NCI-H446 treated with DMSO at 0.1 percent for 48 hours (cell line): ENCODE measurements at places on chromosomes 7 and 10.

DNA sequence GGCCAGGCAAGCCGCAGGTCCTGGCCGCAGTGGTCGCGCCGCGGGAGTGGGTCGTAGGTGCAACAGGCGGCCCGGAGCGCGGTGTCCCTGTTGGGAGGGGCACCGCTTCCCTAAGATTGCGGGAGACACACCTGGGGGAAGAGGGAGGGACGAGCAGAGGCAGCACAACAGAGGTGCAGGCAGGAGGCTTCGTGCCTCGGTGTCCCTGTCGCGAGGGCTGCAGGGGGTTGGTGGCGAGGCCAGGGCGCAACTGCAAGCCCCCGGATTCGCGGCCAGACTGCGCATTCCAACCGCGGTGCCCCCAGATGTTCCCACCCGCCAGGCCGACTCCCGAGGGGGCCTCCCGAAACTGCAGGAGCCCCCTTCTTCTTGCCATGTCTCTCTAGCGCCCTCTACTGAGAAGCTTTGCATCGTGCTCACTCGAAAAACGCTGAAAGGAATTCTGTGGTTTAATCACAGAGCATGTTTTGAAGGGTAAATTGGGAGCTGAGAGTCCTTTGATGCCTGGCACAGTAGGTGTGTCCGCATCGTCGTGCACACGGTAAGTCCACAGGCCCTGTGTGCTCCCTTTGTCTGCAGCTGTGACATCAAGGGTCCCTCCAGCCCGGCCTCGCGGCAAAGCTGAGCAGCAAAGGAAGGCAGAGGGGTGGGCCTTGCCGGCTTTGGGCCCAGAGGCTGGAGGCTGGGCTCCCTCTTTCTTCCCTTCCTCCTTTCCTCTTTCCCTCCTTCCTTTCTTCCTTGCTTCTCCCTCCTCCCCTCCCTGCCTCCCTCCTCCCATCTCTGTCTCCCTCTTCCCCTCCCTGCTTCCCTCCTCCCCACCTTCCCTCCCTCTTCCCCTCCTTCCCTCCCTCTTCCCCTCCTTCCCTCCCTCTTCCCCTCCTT lies 6.2 kb upstream of the MBL2 start:
- no peak for DNase-seq

GRCh38 chr10:101828766-101829551 lies 10.7 kb upstream of the OGA start:
- no peak for DNase-seq

- no peak for DNase-seq
These were observed 133.7 kb downstream of the DIP2C start for GRCh38 chr10:555682-556350.

DNA sequence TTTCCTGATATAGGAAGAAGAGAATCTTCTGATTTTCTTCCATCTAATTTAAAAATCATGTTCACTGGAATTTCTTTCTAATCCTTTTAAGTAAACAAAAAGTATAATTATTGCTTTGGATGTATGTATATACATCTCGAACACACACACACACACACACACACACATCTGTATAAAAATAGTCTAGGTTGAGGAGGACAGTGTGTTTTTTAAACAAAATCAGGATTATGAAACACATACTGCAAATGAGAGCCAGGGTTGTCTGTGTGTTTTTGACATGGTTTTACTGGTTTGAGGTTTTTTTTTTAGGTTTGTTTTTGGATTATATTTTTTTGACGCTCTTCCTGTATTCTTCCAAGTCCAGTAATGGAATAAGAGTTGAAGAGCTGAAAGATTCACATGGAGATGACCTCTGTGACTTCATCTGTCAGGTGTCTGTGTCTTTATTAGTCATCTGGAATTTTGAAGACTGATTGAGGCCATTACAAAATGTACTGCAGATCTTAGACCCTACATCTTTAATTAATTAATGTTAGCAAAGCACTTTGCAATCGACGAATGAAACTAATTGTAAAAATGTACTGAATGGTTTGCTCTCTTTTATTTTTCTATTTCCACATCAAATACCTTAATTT lies 237.1 kb downstream of the SUGCT start:
- no peak for DNase-seq

- no peak for DNase-seq
These were observed 13.9 kb downstream of the TUBAL3 start for GRCh38 chr10:5390607-5391205.

DNA sequence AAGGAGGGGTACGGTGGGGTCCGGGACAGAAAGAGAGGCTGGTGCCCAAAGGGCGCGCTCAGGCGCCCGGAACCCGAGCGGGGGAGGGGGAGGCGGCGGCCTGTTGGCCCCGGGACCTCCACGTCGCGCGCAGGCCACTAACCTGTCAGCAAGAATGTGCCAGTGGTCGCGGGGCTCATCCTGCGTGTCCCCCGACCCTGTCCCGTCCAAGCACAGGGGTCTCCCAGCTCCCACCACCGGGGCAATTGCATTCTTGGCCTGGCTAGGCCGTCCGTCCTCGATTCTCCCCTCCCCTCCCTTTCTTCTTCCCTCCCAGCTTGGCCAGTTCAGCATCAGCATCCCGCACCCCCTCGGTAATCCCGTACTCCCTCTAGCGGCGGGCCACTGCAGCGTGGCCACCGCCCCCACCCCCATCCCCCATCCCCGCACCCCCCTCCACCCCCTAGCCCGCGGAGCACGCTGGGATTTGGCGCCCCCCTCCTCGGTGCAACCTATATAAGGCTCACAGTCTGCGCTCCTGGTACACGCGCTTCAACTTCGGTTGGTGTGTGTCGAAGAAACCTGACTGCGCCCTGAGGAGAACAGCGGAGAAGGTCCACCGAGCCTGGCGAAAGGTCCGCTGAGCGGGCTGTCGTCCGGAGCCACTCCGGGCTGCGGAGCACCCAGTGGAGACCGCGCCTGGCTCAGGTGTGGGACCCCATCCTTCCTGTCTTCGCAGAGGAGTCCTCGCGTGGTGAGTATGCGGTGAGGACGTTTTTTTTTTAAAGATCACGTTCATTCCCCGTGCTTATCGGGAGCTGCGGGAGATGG lies at the start of gene SGCE:
Gene SGCE, minus strand, starts transcription at position 286 of the 810 bp plus-strand sequence. Its CDS starts 35 bp downstream, at position 251.
- peak; percentile 74 for DNase-seq

- no peak for DNase-seq
These were observed 106.4 kb upstream of the GPR26 start for GRCh38 chr10:123559823-123560092.

DNA sequence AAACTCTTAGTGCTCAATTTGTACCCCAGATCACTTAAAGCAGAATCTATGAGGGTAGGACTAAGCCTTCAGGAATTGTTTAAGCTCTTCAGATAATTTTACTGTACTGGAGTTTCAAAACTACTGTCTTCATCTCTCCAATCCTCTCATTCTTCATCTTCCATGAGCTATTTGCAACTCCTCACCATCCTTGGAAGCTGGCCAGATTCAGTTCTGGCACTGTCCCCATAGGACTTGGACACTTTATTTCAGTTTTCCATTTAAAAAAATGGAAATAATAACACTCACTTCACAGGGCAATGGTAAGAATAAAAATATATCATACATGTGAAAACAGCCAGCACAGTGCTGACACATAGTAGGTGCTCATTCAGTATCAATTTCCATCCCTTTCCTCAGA lies 74.6 kb downstream of the PPP1R17 start:
- DNase-seq = peak; percentile 63

- DNase-seq = no peak
These were observed 122.2 kb upstream of the AMPH start for GRCh38 chr7:38753347-38753746.

GRCh38 chr7:129865093-129865924 lies 87.5 kb downstream of the UBE2H start:
- DNase-seq = no peak

GRCh38 chr7:867001-867405 lies 9.4 kb upstream of the GET4 start:
- DNase-seq = no peak

DNA sequence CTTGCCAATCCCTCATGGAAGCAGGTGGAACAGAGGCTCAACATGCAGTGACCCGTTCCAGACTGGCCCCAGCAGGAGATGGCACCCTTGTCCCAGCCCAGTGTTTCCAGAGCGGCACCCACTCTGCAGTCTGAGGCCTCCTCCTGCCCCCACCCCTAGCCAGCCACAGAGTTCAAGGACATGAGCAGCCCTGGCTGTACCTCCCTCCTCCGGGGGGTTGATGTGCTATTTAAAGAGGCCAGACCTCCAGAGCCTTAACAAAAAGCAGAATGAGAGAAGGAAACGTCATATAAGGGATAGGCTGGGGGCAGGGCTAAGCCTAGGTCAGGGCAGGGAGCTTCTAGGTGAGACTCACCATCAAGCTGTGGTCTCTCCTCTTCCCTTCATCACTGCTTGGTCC lies 115.7 kb upstream of the NANOS1 start:
- DNase-seq = no peak

GRCh38 chr7:50369143-50370026 lies 64.9 kb downstream of the IKZF1 start:
- no peak for DNase-seq

DNA sequence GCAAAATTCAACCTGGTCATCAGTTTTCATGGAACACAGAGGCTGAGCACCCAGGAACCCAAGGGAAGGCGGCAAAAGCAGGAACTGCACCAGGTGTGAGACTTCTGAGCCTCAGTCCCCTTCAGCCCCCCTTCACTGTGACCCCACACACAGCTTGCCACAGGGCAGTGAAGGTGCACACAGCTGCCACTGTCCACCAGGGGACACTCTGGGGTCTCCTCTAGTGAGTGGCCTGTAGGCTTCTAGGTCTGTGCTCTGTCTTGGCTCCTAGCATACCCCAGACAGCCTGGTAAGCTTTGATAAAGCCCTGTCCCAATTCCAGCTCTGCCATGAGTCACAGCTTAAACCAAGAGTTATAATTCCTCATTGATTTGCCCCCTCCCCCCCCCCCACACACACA lies 12.1 kb downstream of the KCNH2 start:
- DNase-seq = no peak

DNA sequence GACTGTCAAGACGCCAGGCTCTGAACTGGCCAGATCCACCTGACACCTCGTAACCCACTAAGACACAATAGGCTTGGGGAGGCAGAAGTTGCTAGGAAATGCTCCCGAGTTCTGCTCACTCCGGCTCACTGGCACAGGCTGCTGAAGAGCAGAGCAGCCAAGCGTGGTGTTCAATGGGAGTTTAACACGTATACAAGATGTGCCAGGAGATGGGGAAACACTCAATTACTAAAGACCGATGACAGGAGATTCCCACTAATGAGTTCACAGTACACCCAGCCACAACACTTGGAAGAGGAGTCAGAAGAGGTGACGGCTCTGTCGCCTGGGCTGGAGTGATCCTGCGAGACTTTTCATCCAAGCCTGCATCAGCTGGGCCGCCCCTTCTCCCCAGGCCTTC lies 303.4 kb downstream of the GFRA1 start:
- no peak for DNase-seq

- no peak for DNase-seq
These were observed 31.0 kb downstream of the MKI67 start for GRCh38 chr10:128095027-128095752.

DNA sequence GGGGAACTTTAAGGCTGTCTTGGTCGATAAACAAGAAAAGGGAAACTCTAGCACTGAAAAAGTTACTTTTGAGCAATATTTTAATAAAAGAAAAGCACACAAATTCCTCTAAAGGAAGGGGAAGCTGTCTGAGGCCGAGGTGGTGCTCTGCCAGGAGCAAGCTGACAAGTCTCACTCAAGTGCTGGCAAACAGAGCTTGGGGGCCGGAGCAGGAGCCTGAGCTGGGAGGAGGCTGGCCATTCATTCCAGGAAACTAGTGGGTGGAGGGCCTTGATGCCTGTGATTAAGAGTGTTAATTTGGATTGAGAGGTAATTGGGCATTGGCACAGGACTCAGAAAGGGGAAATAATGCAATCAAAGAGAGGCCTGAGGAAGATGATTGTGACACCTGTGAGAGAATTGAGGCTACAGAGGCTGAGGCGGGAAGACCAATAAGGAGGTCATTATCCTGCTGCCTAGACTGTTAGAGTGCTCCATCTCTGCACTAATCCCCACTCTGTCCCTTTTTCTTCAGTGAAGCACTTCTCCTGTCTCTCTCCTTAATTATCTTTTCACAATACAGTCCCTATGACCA lies 154.9 kb upstream of the COL1A2 start:
- DNase-seq = no peak

- no peak for DNase-seq
These were observed 370.2 kb downstream of the NRG3 start for GRCh38 chr10:82245157-82245556.

DNA sequence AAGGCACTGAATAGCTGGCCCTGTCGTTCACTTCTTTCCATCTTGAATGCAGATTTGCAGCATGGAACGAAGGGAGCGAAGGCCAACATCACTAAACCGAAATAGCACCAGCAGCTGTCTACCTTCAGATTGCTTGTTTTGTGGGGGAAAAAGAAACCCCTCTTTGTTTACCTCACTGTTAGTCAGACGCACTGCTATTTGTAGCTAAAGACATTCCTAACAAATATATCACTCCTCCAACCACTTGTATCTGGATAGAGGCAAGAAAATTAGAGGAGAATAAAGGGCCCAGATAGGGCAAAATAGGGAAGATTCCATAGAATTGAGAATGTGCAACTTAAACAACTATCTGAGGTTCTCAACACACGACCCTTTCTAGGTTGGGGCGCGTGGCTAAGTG lies 26.5 kb downstream of the ANK3 start:
- DNase-seq = no peak

- no peak for DNase-seq
These were observed 118.3 kb downstream of the LRRC4 start for GRCh38 chr7:127912901-127913300.

- DNase-seq = no peak
These were observed 56.7 kb upstream of the LRRC18 start for GRCh38 chr10:48996329-48996728.

- DNase-seq = no peak
These were observed 744 bp downstream of the TRIP6 start for GRCh38 chr7:100867776-100868485.

DNA sequence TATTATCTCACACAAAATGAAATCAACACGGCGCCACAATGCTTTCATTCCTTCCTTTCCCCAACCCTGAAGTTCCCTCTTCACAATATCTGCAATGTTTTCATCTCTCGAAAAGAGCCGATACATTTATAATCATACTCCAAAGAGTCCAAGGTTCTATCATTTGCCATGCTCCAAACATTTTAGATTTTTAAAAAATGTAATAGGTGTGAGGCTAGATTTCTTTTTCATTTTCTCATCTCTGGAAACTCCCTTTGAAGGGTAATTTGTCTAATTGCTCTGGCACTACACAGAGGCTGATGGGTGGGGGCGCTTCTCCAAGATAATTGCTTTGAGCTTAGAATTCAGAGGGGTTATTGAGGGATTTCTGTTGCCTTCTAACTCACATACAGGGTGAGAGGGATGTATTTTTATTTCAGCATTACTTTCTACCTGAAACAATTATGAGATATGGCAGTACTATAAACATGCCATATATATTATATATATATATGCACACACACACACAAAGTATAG lies 4.9 kb downstream of the DLX5 start:
- no peak for DNase-seq

GRCh38 chr7:159197066-159197975 lies 52.7 kb upstream of the VIPR2 start:
- no peak for DNase-seq
